ENCODE measurements at places on chromosomes 11 and 22.

GRCh38 chr11:11028017-11028692 lies 170.3 kb upstream of the ZBED5 start:
- DNase-seq = peak; percentile 68

- DNase-seq = no peak
Observed at GRCh38 chr22:39777716-39778454, 115.7 kb downstream of the ENTHD1 start.

DNA sequence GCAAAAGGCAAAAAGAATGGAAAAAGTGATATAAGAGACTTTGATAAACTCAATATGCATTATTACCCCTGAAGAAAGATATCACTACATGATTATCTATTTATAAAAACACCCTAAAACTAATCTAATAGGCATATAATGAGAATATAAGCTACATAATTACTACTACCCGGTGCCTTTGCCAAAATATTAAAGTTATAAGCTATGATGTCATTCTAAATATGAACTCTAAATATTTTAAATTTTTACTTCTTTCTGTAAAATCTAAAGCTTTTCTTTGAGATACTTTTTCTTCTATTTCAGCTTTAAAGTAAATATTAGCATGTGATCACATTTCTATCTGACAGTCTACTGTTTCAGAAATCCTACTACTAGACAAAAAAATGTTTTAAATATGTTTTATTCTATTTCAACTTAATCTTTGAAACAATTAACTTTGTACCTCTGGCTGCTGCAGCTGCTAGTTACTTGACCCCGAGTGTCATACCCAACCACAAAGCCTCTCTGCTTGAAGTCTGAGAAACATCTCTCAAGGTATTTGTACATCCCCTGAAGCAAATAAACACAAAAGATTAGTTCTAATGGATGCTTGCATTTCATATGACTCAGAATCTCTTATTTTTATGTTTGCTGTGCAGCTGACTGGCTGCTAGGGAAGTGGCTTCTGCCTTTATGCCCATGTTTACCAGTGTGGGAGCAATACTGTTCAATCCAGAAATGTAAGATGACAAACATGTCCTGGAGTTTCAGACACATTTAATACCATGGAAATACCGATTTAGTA lies 26.8 kb downstream of the PGM2L1 start:
- DNase-seq = no peak

- DNase-seq = no peak
Observed at GRCh38 chr22:47278655-47279054, 516.2 kb downstream of the TBC1D22A start.

- DNase-seq = no peak
Observed at GRCh38 chr11:78815831-78816230, 241.2 kb upstream of the NARS2 start.

DNA sequence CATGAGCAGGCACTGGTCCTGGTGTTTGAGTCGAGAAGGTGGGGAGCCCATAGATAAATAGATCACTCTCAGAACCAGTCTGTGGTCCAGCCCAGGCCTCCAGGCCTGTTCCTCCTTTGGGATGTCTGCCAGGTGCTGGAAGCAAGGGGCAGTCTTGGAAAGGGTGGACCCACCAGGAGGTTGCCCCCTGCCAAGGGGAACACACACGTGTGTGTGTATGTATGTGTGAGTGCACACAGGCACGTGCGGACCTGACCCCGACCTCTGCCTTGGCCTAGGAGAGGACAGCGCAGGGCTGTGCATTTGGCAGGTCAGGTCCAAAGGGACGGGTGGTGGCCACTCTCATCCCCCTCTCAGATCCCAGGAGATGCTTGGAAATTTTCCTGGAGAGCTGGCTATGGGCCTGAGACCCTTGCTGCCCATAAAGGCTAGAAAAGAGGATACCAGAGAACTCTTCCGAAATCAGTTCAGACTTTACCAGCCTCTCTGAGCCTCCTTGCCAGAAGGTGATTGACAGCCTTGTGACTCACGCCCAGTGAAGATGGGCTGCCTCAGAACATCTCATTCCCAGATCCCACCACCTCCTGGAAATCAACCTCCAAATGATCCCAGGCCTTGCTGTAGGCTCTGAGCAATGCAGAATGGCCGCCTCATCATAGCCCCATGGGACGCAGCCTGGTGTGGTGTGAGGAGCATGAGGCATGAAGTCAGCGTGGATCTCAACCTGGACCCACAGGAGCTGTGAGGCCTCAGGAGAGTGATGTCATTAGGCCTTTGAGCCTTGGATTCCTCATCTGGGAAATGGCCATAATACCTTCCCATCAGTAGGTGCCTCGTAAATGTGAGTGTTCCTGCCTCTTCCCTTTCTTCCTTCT lies 24.0 kb upstream of the CREB3L1 start:
- DNase-seq = no peak

GRCh38 chr11:76773921-76774361 lies 9.2 kb upstream of the TSKU start:
- no peak for DNase-seq
